ENCODE measurements at places on chromosomes 5 and 9.

DNA sequence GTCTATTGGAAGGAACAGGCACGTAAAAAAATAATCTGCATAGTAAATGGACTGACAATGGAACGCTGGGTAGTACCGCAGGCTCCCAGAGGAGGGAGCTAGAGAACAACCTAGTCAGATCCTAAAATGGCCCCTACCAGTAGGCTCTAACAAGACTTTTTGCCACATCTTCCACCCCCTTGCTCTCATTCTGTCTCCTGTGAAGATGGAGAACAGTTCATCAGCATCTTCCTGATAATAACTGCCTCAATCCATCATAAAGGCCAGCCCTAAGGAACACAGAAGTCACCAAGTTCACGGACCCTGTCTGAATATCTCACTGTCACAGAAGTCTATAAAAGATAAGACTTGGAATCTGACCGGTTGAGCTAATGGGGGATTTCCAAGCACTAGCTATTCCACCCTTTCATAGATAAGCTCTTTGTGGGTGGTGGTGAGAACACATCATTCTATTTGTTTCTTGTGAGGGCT, 133.4 kb downstream of the SLC1A3 start:
- DNase-seq: peak; percentile 67

DNA sequence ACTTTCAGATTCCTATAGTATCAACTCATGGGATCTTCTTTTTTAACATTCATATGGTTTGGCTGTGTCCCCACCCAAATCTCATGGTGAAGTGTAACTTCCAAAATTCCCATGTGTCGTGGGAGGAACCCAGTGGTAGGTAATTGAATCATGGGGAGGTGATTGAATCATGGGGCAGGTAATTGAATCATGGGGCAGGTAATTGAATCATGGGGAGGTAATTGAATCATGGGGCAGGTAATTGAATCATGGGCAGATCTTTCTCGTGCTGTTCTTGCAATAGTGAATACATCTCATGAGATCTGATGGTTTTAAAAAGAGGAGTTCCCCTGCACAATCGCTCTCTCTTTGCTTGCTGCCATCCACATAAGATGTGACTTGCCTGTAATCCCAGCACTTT, 21.8 kb upstream of the AGGF1 start:
- DNase-seq: no peak

DNA sequence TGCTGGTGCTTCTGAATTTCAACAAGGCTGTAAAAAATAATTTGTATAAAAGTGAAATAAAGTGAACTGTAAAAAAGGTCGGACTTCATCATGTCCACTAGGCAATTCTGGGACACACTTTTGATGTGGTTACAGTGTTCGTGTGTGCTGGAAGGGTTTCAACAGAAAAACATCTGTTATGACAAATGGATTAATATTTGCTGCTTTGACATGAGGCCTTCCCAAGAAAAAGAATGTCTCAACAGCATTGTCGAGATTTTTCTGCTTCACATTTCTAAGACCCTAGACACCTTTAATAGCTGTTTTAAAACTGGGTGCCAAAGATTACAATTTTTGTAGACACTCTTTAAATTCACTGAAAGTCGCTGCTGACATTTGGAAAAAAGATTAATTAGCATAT, 216.6 kb downstream of the SLC12A2 start:
- no peak for DNase-seq

DNA sequence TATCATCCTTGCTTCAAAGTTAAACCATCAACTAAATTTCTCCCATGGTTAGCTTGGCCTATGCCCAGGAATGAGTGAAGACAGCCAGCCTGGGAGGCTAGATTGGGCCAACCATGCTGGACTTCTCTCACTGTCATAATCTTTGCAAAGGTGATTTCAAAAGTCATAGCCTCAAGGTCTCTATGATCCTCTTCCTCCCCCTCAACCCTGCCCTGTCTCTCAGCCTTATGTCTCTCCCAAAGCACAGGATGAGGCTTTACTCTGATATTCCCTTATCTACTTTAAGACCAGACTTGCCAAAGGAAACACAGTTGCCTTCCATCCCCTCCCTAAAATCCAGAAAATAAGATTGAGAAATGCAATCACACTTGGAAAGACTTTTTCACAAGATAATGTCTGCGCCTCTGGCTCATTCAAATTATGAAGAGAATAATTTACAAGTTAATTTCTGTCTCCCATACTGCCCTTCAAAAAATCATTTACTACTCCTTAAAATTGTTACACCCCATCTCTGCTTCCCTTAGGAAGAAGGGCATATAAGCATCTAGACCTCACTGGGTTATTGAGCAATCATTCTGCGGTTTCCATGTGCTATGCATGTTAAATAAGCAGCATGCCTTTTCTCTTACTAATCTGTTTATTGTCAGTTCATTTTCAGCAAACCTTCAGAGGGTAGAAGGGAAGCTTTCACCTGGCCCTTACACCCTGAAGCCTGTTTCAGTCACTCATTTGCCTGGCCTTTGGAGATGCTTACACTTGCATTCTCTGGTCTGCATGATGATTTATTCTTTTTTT, 113.8 kb upstream of the ANKRD55 start:
- DNase-seq: peak; percentile 85

DNA sequence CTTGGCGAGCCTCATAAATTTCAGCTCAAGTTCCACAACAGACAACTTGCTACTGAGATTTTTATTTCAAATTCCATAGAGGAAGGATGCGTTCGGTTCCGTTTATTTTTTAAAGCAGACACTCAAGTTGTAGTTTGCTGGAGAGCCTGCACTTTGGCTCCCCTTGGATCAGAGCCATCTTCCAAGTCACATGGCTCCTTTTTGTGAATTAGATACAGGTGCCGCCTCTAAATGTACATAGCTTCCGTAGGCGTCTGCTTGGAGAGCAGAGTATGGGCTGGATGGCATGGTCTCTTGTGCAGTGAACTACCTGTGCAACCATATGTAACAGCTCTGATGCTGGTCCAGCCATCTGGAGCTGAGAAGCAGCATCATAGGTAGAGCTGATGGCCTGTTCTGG, 73.9 kb upstream of the WWC1 start:
- DNase-seq: no peak

DNA sequence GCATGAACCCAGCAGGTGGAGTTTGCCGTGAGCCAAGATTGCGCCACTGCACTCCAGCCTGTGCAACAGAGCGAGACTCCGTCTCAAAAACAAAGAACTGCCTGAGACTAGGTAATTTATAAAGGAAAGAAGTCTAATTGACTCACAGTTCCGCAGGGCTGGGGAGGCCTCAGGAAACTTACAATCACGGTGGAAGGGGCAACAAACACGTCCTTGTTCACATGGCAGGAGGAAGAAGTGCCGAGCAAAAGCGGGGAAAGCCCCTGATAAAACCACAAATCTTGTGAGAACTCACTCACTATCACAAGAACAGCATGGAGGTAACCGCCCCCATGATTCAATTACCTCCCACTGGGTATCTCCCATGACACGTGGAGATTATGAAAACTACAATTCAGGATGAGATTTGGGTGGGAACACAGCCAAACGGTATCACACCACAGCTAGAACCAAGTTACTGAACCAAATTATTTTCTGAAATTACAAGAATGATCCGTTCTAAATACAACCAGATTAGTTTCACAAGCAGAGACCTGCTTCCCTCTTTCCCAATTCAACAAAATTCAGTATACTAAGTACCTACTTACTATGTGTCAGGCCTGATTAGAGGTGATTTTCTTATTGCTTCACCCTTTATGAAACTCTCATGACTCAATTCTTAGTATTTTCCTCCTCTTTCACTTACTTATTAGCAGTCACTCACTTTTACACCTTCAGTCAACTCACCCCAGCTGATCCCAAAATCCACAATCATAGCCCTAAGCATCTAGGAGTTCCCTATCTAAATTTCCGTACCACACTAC, 8.4 kb downstream of the UBTD2 start:
- DNase-seq: peak; percentile 64

DNA sequence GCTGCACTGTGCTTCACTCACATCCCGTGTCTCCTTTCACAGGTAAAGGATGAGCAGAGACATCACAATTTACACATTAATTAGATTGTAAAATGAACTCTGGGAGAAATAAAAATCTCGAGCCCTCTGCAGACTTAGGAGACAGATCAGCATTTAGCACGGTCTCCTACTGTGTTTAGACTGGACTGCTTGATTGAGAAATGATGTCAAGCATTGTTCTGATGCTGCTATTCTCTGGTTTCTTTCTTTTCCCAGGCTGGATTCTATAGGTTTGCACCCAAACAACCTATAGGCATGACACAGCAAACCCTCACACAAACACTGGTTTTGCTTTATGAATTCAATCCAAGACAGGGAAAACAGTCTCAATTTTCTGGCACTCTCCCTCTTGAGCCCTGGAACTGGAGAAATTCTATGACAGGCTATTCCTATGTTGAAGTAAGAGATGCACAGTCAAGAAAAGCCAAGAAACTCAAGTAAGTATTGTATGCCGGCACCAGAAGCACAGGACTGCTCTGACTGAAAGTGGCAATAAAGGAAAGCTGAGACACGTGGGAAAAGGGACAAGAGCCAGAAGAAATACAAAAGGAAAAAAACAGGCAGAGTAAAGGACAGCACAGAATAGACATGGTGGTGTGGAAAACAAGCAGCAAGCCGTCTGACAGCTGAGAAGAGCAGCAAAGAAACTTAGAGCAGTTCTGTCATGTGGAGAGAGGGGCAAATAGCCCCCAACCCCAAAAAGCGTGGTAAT, 24.8 kb upstream of the ERAP2 start:
- DNase-seq: no peak

- peak; percentile 94 for DNase-seq
These were observed 39.8 kb upstream of the FUBP3 start for GRCh38 chr9:130539420-130540223.
